ENCODE measurements at places on chromosomes 4 and X.
A peak's percentile ranks its signal among the peaks of the same experiment; 100 is the strongest.

DNA sequence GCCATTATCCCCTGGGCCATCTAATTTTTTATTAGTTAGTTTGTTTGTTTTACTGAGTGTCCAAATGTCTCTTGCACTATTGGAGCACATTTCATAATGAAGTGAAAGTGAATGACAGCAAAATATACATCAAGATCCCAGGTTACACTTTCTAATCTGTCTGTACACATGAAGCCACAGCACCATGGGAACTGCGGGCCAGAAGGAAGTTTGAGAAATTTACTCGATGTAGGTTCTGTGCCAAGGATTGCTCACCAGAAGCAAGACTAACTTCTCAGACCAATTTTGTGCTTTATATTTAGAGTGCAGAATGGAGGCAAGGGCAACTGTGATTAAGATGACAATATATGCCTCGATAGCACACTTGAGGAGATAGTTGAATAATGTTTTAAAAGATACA is 258.0 kb downstream of the COL25A1 start:
- no peaks in the 10 kb centered on the region for H3K36me3 ChIP-seq
- no peak overlapping the region for H3K4me3 ChIP-seq
- DNase-seq = no peak
- H3K27me3 ChIP-seq = no peaks in the 10 kb centered on the region
- peaks cover 1% of the 10 kb centered on the region for H3K4me1 ChIP-seq

DNA sequence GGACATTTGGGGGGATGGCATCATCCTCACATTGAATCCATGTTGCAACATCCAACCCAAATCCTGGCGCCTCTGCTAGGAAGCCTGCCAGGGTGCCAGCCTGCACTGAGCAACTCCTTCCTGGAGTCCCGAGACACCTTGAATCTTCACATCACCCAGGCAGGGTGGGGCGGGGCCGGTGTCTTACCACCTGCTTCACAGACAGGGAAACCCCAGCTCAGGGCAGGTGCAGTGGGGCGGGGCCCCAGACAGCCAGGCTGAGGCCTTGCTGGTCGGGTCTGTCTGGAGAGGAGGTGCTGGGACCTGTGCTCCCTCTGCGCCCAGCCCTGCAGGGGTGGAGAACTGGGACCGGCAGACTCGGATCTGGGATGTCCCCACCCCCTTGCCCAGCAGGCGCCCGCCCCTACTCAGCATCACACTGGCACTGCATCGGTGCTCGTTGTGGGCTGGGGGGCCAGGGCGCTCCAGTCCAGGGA is 31.5 kb upstream of the HTRA3 start:
- no peak for DNase-seq
- H3K4me3 ChIP-seq = no peak overlapping the region
- H3K27ac ChIP-seq = no peak overlapping the region
- peaks cover 5% of the 10 kb centered on the region for H3K4me1 ChIP-seq

DNA sequence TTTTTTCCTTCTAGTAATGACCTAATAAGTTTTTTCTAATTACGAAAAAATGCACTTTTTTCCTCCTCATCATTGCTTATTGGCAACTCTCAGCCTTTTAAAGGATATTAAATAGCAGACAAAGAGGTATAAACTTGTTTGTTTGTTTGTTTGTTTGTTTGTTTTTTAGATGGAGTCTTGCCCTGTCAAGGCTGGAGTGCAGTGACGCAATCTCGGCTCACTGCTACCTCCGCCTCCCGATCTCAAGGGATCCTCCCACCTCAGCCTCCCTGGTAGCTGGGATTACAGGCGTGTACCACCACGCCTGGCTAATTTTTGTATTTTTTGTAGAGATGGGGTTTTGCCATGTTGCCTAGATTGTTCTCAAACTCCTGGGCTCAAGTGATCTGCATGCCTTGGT is 6.0 kb downstream of the RBM47 start:
- no peaks in the 10 kb centered on the region for H3K27me3 ChIP-seq
- H3K27ac ChIP-seq = no peak overlapping the region
- H3K36me3 ChIP-seq = no peaks in the 10 kb centered on the region

- no peak overlapping the region for H3K27ac ChIP-seq
- H3K4me1 ChIP-seq = peaks cover 3% of the 10 kb centered on the region
- peak; percentile 24 for DNase-seq
- H3K27me3 ChIP-seq = no peaks in the 10 kb centered on the region
- H3K4me3 ChIP-seq = no peak overlapping the region
- H3K36me3 ChIP-seq = no peaks in the 10 kb centered on the region
Measured at GRCh38 chrX:119753639-119754257, 4.6 kb upstream of the SOWAHD start.

- H3K4me1 ChIP-seq = no peaks in the 10 kb centered on the region
- no peaks in the 10 kb centered on the region for H3K36me3 ChIP-seq
Measured at GRCh38 chr4:88949605-88950004, 107.4 kb downstream of the FAM13A start.
